ENCODE measurements at places on chromosomes 5 and 9. TPM values are rescaled to one million over a fixed set of nuclear protein-coding genes. Genes with fewer than 3 reads are reported as not detected.

DNA sequence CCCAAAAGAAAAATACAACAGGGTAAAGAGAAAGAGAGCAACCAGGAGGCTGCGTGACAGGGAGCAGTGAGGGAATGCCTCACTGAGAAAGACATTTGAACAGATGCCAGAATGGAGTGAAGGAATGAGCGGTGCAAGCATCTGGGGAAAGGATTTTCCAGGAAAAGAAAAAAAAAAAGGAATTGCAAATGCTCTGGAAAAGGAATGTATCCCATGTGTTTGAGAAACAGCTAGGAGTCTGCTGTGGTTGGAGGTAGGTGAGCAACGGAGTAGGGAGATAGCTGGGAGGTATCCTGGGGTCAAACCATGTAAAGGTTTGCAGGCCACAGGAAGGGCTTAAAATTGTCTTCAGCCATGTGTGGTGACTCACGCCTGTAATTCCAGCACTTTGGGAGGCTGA lies 23.6 kb upstream of the CEMIP2 start:
- DNase-seq = peak; percentile 30
- no peaks in the 10 kb centered on the region for H3K27me3 ChIP-seq
- H3K36me3 ChIP-seq = no peaks in the 10 kb centered on the region
- H3K27ac ChIP-seq = no peak overlapping the region

- DNase-seq = peak; percentile 93
- peaks cover 18% of the 10 kb centered on the region for H3K4me1 ChIP-seq
- no peak overlapping the region for H3K27ac ChIP-seq
- H3K4me3 ChIP-seq = no peak overlapping the region
- H3K27me3 ChIP-seq = no peaks in the 10 kb centered on the region
Observed at GRCh38 chr5:37738057-37738691, 101.7 kb downstream of the GDNF start.

GRCh38 chr5:127933348-127933747 lies 150.2 kb upstream of the SLC12A2 start:
- H3K27me3 ChIP-seq = no peaks in the 10 kb centered on the region
- H3K4me3 ChIP-seq = no peak overlapping the region
- no peak for DNase-seq
- H3K36me3 ChIP-seq = no peaks in the 10 kb centered on the region
- H3K4me1 ChIP-seq = peaks cover 3% of the 10 kb centered on the region
- no peak overlapping the region for H3K27ac ChIP-seq

GRCh38 chr5:5141625-5142525 lies 1.7 kb downstream of the ADAMTS16 start:
- H3K4me1 ChIP-seq = no peaks in the 10 kb centered on the region
- H3K27ac ChIP-seq = no peak overlapping the region
- no peaks in the 10 kb centered on the region for H3K36me3 ChIP-seq
- peak; percentile 51 for DNase-seq
- no peak overlapping the region for H3K4me3 ChIP-seq

DNA sequence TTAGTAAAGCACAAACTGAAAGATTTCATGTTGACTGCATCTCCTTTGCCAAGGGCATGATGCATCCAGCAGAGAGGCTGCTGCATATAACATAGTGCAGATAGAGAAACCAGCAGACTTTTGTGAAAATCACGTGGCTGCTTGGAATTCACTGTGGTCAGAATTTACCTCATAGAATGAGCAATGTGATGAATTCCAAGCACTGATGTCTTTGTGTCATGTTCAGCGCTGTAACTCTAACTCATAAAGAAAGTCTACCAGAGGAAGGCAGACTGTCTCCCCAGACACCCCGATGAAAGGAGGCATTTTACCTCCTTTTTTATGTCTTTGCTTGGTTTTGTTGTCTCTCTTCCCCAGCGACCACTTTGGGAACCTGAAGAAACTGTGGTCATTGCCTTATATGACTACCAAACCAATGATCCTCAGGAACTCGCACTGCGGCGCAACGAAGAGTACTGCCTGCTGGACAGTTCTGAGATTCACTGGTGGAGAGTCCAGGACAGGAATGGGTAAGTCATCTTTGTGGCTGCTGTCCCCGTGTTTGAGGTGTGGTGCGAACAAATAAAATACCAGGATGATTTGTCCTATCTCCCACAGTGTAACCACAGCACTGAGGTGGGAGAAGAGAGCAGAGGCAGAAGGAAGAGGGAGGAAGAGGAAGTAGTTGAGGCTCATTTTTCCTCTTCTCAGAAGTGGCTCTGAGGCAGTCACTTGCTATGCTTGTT lies 42.0 kb downstream of the ITK start:
- H3K27ac ChIP-seq = no peak overlapping the region
- no peaks in the 10 kb centered on the region for H3K36me3 ChIP-seq
- peak; percentile 35 for DNase-seq
- H3K4me3 ChIP-seq = no peak overlapping the region
- no peaks in the 10 kb centered on the region for H3K4me1 ChIP-seq

- DNase-seq = peak; percentile 56
- H3K4me1 ChIP-seq = peaks cover 2% of the 10 kb centered on the region
- H3K36me3 ChIP-seq = no peaks in the 10 kb centered on the region
- no peak overlapping the region for H3K27ac ChIP-seq
- no peaks in the 10 kb centered on the region for H3K27me3 ChIP-seq
Observed at GRCh38 chr5:56525113-56525512, 290.2 kb upstream of the MAP3K1 start.

DNA sequence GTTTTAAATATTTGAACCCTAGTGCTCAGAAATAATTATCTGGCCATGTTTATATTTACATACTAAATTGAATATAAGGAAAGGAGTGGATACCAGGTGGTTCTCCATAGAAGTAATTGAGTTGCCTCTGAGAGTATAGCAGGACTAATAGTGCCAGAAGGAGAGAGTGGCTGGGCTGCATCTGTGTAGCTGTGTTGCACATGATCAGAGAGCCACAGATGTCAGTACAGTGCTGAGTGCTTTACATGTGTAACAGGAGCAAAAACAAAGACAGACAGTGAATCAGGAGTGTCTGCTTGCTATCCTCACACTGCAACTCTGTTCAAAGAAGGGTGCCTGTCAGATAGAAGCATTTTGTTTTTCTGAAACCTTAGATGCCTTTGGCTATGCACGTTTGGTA lies 353.9 kb upstream of the PAPPA start:
- H3K4me1 ChIP-seq = no peaks in the 10 kb centered on the region
- no peak overlapping the region for H3K4me3 ChIP-seq
- no peak for DNase-seq

GRCh38 chr9:80555782-80556325 lies 984.1 kb downstream of the TLE4 start:
- no peaks in the 10 kb centered on the region for H3K36me3 ChIP-seq
- no peaks in the 10 kb centered on the region for H3K4me1 ChIP-seq
- no peak overlapping the region for H3K27ac ChIP-seq
- DNase-seq = peak; percentile 18

DNA sequence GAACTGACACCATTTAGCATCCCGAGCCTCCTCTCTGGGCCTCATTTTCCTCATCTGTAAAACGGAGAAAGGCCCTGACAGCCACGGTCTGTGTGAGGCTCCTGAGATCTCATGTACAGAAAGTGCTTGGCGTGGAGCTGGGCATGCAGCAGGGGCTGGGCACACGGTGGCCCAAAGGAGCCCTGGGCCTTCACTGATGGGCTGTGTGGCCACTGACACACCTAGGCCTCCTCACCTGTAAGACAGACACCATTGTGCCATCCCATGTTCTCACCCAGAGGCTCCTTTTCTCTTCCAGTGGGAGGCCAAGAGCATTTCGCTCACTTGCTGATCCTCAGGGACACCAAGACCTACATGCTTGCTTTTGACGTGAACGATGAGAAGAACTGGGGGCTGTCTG lies 1.6 kb downstream of the ORM1 start:
- 0 out of 2 replicates have a peak, but pooled peaks cover 2% of the 10 kb centered on the region for H3K27me3 ChIP-seq
- H3K36me3 ChIP-seq = no peaks in the 10 kb centered on the region
- no peak overlapping the region for H3K27ac ChIP-seq

- peaks cover 2% of the 10 kb centered on the region for H3K4me1 ChIP-seq
- H3K36me3 ChIP-seq = no peaks in the 10 kb centered on the region
- H3K4me3 ChIP-seq = no peak overlapping the region
- H3K27me3 ChIP-seq = no peaks in the 10 kb centered on the region
Observed at GRCh38 chr5:55920784-55921183, 69.6 kb downstream of the IL31RA start.

DNA sequence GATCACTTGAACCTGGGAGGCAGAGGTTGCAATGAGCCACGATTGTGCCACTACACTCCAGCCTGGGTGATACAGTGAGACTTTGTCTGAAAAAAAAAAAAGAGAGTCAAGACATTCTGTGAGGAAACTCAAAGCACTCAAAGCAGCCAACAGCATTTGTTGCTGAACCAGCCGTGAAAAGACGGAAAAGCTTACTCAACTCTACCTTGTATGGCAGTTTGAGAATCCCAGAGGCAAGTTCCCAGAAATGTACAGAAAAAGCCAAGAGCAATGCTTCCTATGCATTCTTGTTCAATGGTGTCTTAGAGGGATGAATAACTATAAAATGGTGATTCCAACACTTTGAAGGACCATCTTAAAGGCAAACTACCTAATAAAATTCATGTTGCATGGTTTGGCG lies 170.2 kb downstream of the HSD17B3 start:
- no peaks in the 10 kb centered on the region for H3K36me3 ChIP-seq
- H3K4me1 ChIP-seq = peaks cover 4% of the 10 kb centered on the region
- peaks cover 50% of the 10 kb centered on the region for H3K27me3 ChIP-seq
- DNase-seq = no peak
- H3K27ac ChIP-seq = no peak overlapping the region

DNA sequence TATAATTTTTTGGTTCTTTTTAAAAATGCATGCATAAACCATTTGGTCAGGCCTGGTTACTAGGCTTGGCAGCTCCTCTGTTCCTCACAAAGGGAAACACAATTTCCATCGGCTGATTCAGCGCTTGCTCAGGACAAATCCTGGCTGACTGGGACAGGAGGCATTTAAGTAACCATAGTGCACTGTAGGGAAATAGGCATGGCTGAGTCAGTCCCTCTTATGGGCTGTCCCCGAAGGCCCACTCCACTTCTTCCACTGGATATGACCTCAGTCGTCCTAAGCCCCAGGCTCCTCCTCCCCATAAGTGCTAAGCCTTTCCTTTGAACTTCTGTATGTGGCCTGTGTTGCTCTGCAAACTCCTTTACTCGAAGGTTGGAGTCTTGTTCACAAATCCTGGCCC lies 71.2 kb upstream of the GLIS3 start:
- H3K4me3 ChIP-seq = no peak overlapping the region
- H3K27ac ChIP-seq = no peak overlapping the region
- H3K4me1 ChIP-seq = no peaks in the 10 kb centered on the region
- DNase-seq = peak; percentile 92
- no peaks in the 10 kb centered on the region for H3K36me3 ChIP-seq

GRCh38 chr5:150671509-150672236 lies 10.6 kb downstream of the MYOZ3 start:
- peaks cover 12% of the 10 kb centered on the region for H3K27me3 ChIP-seq
- H3K36me3 ChIP-seq = no peaks in the 10 kb centered on the region
- H3K4me3 ChIP-seq = peak overlapping the region; percentile 49
- H3K4me1 ChIP-seq = peaks cover 13% of the 10 kb centered on the region
- no peak for DNase-seq

GRCh38 chr5:77086368-77086688 lies 757 bp downstream of the ZBED3 start:
- H3K4me1 ChIP-seq = peaks cover 6% of the 10 kb centered on the region
- DNase-seq = no peak
- peak overlapping the region; percentile 72 for H3K27ac ChIP-seq

DNA sequence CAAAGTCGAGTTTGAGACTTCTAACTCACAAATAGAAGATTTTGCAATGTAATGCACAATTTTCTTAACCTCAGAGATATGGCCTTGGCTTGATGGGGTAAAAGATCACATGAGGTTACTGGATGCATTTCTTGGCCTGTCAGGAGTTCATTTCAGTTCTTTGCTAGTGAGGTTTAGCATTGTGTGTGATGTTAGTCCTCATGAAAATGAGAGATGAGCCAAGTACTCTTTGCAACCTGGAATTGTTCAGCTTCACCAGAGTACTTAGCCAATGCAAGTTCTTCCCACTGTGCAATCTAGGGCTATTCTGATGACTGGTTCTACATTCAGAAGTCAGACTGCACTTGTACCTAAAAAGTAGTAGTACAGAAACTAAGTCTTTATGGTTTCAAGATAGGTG lies 24.9 kb downstream of the GNAQ start:
- peaks cover 2% of the 10 kb centered on the region for H3K36me3 ChIP-seq
- peaks cover 7% of the 10 kb centered on the region for H3K4me1 ChIP-seq
- DNase-seq = no peak
- no peak overlapping the region for H3K4me3 ChIP-seq

- no peak for DNase-seq
- no peaks in the 10 kb centered on the region for H3K27me3 ChIP-seq
- no peaks in the 10 kb centered on the region for H3K36me3 ChIP-seq
- H3K4me1 ChIP-seq = no peaks in the 10 kb centered on the region
Observed at GRCh38 chr5:158966716-158967115, 133.0 kb downstream of the EBF1 start.

DNA sequence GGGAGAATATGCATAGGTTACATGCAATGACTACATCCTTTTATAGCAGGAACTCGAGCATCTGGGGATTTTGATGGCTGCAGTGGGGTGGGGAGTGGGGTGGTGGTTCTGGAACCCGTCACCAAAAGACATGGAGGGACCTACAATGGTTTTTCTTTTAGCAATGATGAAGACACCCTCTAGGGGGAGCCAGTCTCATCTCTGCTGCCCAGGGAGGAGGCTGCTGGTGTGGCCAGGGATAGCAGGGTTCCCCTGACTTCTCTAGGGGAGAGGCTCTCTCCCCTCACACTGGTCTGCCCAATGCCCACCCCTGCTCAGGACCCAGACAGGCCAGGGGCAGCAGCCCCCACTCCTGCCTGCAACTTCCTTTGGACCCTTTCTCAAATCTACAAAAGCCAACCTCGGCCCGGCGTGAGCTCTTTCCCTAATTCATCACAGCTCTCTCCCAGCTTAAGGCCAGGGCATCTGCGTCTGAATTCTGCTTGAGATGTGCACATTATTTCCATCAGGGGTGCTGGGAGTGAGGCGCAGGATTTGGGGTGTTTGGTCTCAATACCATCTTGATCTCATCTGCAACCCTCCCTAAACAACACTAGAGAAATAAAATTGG lies 73.6 kb upstream of the RETREG1 start:
- no peaks in the 10 kb centered on the region for H3K27me3 ChIP-seq
- H3K27ac ChIP-seq = no peak overlapping the region
- H3K4me3 ChIP-seq = no peak overlapping the region

TAF1L gene
- total RNA-seq = not detected

TJP2 gene
- total RNA-seq = 49.3 TPM

ZNF462 gene
- 18.8 TPM for total RNA-seq

PCDHGA12 gene
- total RNA-seq = 9.7 TPM

SAPCD2 gene
- 3.4 TPM for total RNA-seq

IPO11 gene
- 40.0 TPM for total RNA-seq

JAKMIP2 gene
- total RNA-seq = not detected

SPATA31A3 gene
- not detected for total RNA-seq

NUTM2G gene
- not detected for total RNA-seq

C9orf152 gene
- not detected for total RNA-seq

PCBD2 gene
- total RNA-seq = 2.8 TPM

IL5 gene
- not detected for total RNA-seq

All from IMR-90 (cell line).